ENCODE measurements at places on chromosomes 2 and 18.

GRCh38 chr2:9750224-9751215, 92.8 kb upstream of the TAF1B start:
- DNase-seq = no peak

- DNase-seq = peak; percentile 69
These were observed 11.5 kb downstream of the CFAP65 start for GRCh38 chr2:219029829-219030165.

- DNase-seq = no peak
These were observed 391.1 kb downstream of the TNS1 start for GRCh38 chr2:217611626-217612127.

GRCh38 chr18:36420826-36421225, 123.3 kb downstream of the FHOD3 start:
- DNase-seq = no peak

- no peak for DNase-seq
These were observed 83.5 kb downstream of the DNMT3A start for GRCh38 chr2:25257931-25258846.

- no peak for DNase-seq
These were observed 287.4 kb downstream of the MBD2 start for GRCh38 chr18:53937037-53937436.

GRCh38 chr18:48913775-48914174, 37.0 kb downstream of the SMAD7 start:
- DNase-seq = no peak

DNA sequence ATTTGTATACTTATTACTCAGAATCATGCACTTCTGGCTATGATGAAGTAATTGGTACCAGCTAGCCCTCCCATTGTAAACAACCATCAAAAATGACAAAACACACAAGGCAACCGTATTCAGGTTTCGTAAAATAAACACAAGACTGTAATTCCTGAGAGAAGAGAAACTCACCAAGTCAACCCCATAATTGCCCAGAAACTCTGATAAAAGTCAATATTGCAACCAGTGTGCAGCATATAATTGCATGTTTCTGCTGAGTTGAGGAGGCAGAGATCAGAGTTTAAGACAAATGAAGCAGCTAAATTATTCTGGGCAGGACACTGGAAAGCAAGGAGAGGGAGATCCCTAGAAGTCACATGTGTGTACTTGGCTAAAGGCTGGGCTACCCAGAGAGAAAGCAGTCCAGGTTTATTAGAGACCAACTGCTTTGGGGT, 90.3 kb downstream of the ROCK2 start:
- DNase-seq = no peak

- no peak for DNase-seq
These were observed 1.3 kb downstream of the ADCYAP1 start for GRCh38 chr18:905948-906415.

GRCh38 chr2:122236152-122236874, 480.9 kb downstream of the TSN start:
- DNase-seq = no peak

GRCh38 chr18:80200932-80201672, 46.2 kb downstream of the PARD6G start:
- DNase-seq = no peak

GRCh38 chr2:25655316-25655715, 18.1 kb downstream of the DTNB start:
- no peak for DNase-seq

- DNase-seq = no peak
These were observed 61.8 kb downstream of the EVA1A start for GRCh38 chr2:75498907-75499306.

DNA sequence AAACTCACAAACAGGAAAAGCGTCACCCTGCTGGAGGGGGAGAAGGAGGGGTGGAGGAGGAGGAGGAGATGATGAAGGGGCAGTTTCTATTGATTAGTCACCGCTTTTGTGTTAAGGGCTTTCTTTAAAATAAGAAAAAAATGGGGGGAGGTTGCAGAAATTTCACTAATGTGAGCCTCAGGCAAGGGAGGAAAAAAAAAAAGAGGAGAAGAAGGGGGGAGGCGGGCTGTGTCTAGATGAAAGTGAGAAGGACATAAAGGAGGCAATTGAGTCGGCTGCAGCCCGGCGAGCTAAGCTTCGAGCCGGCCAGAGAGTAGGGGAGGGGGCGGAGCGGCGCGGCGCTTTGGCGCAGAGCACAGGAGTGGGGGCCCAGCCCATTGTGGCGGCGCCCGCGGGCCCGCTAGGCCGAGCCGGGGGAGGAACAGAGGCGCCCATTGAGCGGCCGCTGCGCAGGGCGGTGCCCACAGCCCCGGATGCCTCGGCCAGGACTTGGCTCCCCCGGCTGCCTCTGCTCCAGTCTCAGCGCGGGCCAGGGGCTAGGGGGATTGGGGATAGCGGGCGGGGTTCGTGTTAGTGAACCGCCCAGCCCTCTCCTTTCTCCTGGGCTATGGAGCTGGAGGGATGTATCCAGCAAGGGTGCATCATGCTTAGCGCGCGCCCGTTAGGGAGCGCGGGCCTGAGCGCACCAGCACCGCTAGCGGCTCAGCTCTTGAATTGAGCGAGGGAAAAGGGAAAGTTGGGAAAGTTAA, 7.9 kb downstream of the PAX3 start:
- DNase-seq = no peak

DNA sequence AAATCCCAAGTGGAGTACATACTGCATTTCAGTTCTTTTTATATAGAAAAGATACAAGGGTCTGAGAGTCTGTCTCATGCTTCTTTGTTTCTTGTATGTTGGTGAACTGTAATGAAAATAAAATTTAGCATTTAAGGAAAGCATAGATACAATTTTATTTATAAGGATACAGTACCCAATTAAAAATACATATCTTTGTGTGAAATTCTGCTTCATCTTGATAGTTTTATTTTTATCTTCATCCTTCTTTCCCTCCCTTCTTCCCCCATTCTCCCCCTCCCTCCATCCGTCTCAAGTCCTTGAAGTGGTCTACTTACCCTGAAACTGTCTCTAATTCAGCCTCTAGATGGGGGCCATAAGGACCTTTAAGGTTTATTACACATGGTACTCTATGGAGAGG, 359.8 kb downstream of the CDH7 start:
- DNase-seq = no peak

DNA sequence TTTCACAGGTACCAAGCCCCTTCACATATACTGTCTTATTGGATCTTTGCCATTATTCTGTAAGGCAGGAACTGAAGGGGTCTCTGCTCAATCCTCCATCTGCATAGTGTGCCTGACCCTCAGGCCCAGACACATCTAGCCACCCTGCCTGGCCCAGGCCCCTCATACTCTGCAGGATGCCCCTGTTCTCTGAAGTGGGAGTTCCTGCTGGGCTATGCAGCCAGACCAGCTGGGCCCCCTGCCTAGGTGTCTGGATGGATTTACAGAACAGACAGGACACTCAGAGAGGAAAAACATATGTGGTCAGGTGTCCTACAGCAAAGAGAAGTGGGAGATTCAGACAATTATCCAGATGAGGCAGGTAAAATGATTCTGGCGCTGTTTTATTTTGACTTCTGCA, 42.0 kb downstream of the SLC4A5 start:
- no peak for DNase-seq

DNA sequence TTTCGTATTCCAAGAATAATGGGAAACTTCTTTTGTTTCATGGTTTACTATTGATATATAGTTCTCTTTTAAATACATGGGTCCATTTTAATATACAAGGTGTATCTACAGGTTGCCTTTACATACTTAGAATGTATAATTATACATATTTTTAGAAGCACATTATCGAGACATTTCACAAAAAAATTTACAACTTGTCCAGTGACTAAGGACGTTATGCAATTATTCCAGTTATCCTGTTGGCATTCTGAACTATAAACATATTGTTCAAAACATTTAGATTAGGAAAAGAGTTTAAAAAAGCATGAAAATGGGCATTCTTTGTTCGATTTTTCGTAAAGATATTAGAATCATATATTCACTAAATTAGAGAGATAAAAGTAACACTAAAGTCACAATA, 344.6 kb upstream of the TMEFF2 start:
- DNase-seq = no peak

GRCh38 chr2:12819103-12819475, 102.4 kb downstream of the TRIB2 start:
- no peak for DNase-seq

- DNase-seq = no peak
These were observed 791.7 kb downstream of the METTL4 start for GRCh38 chr18:1779587-1779986.

DNA sequence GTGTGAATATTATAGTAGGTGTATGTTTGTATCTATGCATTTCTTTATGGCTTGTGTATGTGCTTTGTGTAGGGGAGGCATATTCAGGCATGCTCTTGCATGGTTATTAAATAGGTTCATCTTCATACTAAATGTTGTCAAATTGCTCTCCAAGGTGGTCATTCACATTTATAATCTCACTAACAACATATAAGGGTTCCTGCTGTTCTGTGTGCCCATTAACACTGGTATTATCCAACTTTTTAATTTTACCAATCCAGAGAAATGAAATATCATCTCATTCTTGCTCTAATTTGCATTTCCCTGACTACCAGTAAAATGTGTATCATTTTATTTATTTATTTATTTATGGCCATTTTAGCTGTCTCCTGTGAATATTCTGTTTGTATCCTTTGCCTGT, 29.0 kb upstream of the RPL37A start:
- no peak for DNase-seq

GRCh38 chr2:2271469-2271941, 59.6 kb downstream of the MYT1L start:
- DNase-seq = no peak

DNA sequence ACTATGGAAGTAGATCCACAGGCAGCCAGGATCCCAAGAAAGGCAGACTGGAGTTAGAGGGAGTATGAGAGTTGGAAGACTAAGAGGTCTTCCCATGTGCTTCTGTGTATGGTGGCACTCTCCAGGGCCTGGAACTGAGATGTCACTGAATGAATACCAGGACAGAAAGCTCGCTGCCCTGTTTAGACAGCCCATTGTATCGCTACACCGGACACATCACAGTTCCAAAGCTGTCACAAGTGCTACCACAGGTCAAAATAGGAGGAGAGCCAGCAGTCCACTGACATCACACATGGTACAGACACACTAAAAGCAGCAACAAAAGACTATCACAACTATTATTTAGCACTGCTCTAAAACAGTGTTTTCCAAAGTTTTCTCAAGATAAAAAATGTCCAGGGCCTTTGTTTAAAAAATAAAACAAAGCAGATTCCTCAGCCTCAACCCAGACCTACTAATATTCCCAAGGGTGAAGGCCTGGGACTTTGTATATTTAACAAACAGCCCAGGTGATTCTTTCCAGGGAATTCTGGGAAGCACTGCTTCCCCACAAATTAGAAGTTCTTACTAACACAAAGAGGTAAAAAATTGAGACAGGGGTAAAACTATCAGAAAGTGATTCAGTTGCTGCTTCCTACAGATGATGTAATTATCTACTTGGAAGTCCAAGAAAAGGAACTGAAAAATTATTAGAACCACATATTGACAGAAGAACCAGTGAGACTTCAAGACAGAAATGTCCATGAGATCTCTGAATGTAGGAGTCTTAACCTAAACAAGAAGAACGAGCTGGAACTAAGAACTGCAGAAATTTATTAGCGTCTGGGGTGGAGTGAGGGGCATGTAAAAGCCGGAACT, 116.0 kb downstream of the DTNB start:
- no peak for DNase-seq

Data from CD4-positive, alpha-beta T cell treated with Interleukin-4 for 4 hours (primary cell).